CD4-positive, alpha-beta T cell treated with Interleukin-17A for 4 hours (primary cell): ENCODE measurements at places on chromosomes 6 and 20.

GRCh38 chr20:32329817-32330554, 28.1 kb upstream of the ASXL1 start:
- DNase-seq, result no peak

DNA sequence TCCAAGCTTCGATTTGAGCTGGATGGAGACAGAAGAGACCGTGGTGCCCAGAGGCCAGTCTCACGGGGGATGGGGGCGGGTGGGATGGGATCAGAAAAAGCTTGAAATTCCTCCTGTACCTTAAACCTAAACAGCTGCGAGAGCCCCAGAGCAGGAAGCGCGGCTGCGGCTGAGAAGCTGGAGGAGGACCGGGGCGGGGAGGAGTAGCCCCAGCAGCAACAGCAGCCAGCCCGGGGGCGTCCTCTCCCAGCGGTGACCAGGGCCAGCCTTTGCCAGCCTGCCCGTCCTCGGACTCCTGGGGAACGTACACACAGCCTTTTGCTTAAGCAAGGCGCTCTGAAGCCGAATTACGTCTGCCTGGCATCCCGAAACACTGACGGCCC, 17.4 kb upstream of the PRDM13 start:
- no peak for DNase-seq

- DNase-seq, result no peak
Observed at GRCh38 chr6:166921570-166921969, 34.8 kb downstream of the RNASET2 start.

DNA sequence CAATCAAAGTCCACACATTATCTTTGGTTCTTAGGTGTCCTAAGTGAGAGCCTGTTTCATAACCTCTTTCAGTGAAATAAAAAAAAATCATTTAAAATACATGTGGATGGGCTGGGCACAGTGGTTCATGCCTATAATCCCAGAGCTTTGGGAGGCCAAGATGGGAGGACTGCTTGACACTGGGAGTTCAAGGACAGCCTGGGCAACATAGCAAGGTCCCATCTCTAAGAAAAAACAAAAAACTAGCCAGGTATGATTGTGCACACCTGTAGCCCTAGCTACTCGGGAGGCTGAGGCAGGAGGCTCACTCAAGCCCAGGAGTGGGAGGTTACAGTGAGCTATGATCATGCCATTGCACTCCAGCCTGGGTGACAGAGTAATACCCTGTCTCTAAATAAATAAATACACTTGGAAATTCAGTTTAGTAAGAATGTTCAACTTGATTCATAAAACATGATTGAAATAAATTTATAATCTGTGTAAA, 3.6 kb downstream of the MPC1 start:
- DNase-seq, result no peak

DNA sequence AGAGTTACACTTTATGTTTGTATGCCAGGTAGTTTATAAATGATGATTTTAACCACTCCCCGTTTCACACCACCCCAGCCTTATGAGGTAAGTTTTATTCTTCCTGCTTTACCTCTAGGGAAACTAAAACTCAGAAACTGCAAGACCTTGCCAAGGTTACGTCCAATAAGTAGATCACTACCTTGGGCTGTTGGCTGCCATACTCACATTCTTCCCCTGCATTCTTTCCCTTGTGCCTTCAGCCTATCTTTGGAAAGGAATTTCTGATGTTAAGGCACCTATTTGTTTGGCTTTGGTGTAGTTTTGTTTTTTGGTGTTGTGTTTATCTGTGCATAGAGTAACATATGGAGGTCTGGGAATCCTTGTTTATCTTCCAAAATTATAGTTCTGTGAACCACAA, 122.1 kb downstream of the UST start:
- DNase-seq, result no peak

DNA sequence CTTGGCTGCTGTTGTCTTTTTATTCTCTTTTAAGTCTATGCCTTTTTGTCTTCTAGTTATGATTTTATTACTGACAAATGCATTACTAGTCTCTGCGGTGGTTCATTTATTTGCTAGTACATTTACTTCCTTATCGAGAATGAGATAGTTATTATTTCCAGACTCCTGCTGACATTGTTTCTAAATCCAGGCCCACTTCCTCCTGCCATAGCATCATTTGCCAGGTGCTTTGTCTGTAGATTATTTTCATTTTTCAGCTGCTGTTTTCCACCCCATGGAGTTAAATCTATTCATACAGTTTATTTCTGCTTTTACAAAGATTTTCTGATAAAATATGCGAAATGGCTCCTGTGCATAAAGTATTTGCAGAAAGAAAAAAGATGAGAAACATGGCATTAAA, 459.7 kb downstream of the MMUT start:
- DNase-seq, result no peak

GRCh38 chr6:33273924-33274902, 2.3 kb downstream of the RPS18 start:
- no peak for DNase-seq

DNA sequence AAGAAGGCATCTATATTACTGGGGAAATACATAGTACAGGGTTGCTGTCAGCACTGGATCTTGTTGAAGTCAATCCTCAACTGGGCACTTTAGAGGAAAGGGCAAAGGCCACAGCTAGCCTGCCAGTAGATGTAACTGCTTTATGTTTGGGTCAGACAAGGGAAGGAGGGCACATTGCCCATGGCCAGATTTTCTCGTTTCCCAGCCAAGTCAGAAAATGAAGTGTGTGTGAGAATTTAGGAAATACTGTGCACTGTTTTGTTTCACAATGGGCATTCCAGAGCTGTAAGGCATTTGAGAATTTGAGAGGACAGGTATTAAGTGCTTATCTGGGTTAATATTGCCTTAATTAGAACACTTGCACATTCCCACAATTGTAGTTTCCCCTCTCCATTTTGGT, 183.9 kb upstream of the MCHR2 start:
- DNase-seq, result no peak

GRCh38 chr6:157840776-157841175, 17.7 kb downstream of the SNX9 start:
- DNase-seq, result no peak

- no peak for DNase-seq
Observed at GRCh38 chr6:111430605-111431376, 52.2 kb downstream of the REV3L start.
